Forelimb muscle (tissue), 1 donor: ENCODE measurements at places on chromosomes 7 and 10. TPM values are rescaled to one million over a fixed set of nuclear protein-coding genes. Genes with fewer than 3 reads are reported as not detected.

GHRHR gene
- polyA plus RNA-seq: 0.54 TPM

DNA sequence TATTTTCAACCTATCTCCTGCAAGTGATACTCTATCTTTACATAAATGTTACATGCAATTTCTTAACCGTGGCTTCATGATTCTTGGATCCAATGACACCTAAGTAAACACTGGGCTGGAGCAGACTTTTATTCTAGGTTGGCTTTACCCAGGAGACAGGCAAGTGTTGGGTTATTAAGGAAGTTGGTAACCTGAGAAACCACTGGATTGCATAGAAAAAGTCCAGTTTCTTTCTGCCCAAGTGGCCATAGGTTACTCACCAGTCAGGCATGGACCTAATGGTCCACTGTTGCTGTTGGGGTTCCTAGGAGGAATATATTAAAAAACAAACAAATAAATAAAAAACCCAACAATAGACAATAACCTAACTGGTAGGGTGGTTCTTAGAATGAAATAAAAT, 112.8 kb downstream of the SEMA3D start:
- no peak for DNase-seq

AP3M1 gene
- 37.3 TPM for polyA plus RNA-seq

PRSS37 gene
- not detected for polyA plus RNA-seq

GRCh38 chr7:16062269-16062668, 359.1 kb downstream of the CRPPA start:
- no peak for DNase-seq

HOGA1 gene
- 0.90 TPM for polyA plus RNA-seq

MPLKIP gene
- 18.1 TPM for polyA plus RNA-seq

PARD3 gene
- 40.0 TPM for polyA plus RNA-seq

ERVW-1 gene
- 1.4 TPM for polyA plus RNA-seq

GRCh38 chr7:121416533-121416932, 20.4 kb upstream of the FAM3C start:
- no peak for DNase-seq

- DNase-seq: no peak
These were observed 24.8 kb downstream of the SFXN4 start for GRCh38 chr10:119140603-119141245.

DNA sequence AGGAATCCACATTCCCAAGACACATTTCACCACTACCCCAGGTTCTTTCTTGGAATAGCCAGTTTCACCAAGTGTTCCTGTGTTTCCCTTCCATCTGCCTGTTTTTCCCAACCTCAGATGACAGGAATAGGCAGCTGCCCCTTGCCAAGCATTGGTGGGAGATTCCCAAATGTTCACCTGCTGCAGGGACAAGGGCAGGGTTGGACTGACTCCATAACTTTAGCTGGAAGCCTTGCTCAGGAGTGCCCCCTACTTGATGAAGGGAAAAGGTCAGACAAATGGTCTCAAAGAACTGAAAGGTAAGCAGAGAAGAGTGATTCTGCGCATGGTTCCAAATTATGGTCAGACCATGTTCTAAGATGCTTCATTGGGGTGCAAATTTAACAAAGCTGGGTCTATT, 45.1 kb upstream of the LYZL1 start:
- no peak for DNase-seq

MEOX2 gene
- polyA plus RNA-seq: 52.5 TPM

DNA sequence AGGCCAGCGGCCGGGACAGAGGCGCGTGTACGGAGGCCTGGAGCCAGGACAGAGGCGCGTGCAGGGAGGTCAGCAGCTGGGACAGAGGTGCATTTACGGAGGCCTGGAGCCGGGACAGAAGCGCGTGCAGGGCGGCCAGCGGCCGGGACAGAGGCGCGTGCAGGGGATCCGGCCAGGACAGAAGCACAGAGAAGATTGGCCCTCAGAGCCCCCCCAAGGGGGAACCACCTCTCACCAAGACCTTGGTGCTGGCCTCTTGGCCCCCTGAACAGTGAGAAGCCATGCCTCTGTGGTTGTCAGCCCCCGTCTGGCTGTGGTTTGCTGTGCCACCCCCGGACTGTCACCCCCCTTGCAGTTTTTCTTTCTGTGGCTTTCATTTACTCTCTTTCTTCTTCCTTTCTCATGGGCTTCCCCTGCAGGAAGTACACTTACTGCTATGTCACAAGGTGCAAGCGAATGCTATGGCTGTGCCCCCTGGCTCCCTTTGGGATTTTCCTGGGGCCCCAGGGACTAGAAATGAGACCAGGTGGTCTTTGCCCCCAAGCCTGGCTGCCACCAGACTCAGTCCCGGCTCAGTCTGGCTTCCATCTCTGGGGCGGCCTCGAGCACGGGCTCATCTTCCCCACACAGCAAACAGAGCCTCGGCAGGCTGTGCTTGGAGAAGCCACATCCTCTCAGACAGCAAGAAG, 41.1 kb downstream of the INSIG1 start:
- DNase-seq: no peak

DNA sequence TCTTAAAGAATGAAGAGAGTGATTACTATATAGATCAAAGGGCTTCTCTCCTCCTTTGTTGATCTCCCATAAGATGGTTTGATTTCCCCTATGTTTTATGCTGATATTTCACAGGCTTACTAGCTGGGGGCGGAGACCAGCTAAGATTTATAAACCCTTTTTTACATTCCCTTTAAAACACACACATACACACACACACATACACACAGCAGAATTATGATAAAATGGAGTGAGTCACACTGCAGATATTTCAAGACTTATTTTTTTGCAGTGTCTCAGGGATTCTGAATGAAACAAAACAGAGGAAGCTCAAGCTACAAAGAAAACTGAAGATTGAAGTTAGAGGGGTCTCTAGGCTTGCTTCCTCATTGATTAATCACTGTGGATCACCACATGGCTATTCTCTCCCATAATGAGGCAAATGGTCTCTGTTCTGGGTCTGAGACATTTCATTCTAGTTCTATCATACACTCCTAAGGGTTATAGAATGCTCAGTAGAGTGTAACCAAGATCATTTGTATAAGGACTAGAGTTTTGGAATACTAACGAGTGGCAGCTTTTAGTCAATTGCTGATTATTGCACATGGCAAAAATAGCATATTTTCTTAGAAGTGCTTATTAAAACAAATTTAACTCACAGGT, 18.6 kb downstream of the INA start:
- DNase-seq: no peak

CRYGN gene
- polyA plus RNA-seq: not detected

DNA sequence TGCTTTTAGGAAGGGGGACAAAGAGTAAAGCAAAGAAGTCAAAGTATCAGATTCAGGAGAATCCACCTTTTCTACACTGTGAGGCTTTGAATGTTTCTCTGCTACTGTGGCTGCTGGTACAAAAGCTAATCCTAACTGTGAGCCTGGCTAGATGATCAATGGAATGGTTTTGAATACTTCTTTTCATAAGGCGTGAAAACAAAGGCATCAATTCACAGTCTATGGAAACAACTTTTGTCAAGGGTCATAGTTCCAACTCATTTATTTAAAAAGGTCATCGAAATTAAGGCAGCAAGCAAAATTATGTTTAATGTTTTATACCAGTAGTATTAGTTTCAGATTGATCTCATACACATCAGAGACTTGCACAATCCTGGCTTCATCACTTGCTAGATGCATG, 118.1 kb downstream of the CTTNBP2 start:
- no peak for DNase-seq

HECTD2 gene
- 15.5 TPM for polyA plus RNA-seq

- DNase-seq: no peak
These were observed 323.5 kb downstream of the PTPRN2 start for GRCh38 chr7:158263964-158264748.

PNLIPRP1 gene
- polyA plus RNA-seq: not detected

DNA sequence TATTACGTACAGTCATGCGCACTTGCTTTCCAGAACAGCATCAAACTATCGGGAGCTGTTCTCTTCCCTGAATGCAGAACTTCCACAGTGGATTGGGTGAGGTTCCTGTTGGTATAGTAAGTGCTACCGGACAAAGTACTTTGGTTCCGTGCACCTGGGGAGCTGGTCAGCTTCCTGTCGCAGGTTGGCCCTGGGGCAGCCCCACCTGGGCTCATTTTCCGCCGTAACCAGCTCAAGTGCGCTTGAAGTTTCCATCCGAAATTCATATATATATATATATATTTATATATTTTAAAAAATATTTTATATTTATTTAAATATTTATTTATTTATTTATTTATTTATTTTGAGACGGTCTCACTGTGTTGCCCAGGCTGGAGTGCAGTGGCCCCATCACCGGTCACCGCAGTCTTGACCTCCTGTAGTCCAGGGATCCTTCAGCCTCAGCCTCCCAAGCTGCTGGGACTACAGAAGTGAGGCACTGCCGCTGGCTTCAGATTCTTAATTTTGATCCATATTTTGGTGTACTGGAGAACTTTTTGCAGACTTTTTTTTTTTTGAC, 6.5 kb downstream of the SCART1 start:
- no peak for DNase-seq

GRCh38 chr10:102418622-102419268, at the start of gene PSD:
Gene PSD (minus strand): TSS chr10:102418785. CDS start chr10:102417038, 1,747 bp downstream.
- no peak for DNase-seq

FRMPD2 gene
- 0.16 TPM for polyA plus RNA-seq

ANKRD7 gene
- polyA plus RNA-seq: 0.33 TPM

DNA sequence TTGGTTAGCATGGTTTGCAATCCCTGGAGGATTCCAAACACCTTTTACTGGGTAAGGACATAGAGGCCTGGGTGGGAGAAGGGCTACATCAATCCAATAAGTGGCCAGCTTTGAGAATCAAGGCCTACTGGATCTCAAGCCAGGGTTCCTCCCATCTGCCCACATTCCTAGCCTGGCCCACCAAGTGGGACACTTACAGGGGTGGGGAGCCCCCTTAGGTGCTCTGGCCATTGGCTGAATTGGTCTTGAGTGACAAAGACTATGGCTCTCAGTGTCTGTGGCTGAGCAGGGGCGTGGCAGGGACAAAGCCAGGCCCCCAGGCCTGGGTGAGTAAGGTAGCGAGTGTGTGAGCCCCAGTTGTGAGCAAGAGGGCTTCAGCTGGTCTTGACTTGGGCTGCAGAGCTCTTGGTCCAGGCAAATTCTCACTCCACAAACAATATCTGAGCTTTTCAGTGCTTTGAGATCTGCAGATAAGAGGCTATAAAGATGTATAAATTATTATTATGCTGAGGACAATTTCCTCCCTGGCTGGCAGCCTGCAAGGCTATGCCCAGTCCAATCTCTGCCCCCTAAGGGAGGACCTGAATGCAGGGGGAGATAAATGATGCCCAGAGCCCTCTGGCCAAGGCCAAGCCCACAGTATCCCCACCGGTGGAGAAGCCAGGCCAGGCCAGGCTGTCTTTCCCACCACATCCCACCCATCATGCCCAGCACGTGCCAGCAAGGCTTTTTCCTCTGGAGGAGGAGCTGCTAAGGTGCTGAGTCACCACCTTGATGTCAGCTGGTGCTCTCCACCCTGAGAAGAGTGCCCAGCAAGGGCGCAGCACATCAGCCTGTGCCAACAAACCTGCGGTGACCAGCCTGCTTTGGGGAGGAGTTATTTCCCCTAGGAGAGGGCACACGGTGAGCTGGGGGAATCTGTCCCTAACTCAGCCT, 80.7 kb upstream of the DUSP5 start:
- no peak for DNase-seq

- no peak for DNase-seq
These were observed 78.5 kb downstream of the OAT start for GRCh38 chr10:124340033-124340760.

NOD1 gene
- polyA plus RNA-seq: 16.1 TPM

- no peak for DNase-seq
These were observed 7.0 kb downstream of the RHOBTB1 start for GRCh38 chr10:60937022-60937421.

DNA sequence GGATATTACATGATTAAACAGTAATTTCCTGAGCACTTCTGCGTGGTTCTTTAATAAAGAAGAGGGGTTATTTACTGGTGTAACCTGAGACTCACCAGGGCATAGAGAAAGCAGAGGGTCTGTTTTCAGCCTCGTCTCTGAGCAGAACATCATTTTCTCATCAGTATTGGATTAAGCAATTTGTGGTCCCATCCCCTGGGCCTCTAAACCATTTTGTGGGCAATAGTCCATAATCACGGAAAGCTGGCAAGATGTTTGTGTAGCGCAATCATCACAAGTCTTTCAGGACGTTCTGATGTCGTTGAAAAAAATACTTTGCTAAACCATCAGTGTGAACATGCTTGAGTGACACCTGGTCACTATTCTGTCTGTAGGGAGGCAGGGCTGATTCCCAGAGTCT, 37.1 kb upstream of the SEC61G start:
- no peak for DNase-seq

GRCh38 chr7:131249483-131249882, 78.2 kb upstream of the MKLN1 start:
- DNase-seq: no peak

DNA sequence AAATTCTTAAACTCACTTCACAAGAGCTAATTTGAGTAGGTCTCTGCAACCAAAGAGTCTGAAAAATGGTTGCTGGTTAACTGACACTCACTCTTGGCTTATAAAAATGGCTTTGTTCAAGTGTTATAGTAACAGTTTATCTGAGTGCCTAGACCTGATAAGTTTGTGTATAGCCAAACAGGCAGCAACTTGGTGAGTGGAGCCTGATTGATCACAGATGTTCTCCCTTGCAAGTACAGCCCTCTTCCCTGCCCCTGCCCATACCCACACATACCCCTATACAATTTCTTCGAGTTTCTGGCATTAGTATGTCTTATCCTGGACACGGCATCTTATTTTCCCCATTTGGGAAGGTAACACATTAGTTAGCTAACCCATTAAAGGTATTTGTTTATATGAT, 149.5 kb downstream of the SLC16A9 start:
- DNase-seq: no peak

GRCh38 chr10:30827531-30828120, 198.1 kb upstream of the LYZL2 start:
- DNase-seq: no peak

STEAP4 gene
- 3.5 TPM for polyA plus RNA-seq

DNA sequence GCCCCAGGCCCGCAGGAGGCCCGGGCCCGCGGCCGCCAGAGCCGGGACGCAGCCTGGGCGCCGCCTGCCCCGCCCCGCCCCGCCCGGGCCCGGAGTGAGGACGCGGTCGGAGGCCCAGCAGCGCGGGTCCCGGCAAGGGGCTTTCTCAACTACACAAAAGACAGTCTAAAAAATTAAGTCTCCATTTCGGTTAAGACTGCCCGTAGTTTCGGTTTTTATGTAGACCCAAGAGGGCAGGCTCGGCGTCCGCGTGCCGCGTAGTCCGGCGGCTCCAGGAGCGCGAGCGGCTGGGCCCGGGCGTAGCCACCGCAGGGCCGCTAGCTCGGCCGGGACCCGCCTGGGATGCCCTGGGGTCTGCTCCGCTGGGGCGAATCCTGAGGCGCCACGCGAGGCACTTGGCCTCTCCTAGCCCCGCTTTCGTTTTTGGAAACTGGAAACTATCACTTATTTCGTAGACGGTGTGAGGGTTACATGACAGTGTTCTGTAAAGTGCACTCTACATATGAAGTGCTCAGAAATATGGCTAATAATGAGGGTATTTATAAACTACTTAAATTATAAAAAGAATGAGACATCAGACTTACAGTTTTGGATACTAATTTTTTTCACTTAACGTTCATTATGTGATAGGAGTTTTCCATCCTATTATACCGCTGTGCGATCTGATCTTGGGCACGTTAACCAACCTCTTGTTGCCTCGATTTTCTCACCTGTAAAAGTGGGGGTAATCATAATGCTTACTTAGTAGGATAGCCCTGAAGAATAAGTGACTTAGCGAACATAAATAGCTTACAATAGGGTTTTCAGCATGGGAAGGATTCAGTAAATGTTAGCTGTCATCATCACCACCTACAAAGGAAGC, 573 bp downstream of the BLVRA start:
- no peak for DNase-seq

TMEM273 gene
- polyA plus RNA-seq: 5.6 TPM

GIMAP1 gene
- polyA plus RNA-seq: 2.4 TPM

TRPV5 gene
- 0.15 TPM for polyA plus RNA-seq
